Non-pigmented ciliary epithelial cell (primary cell): ENCODE measurements at places on chromosomes 7 and 10.
A peak's percentile ranks its signal among the peaks of the same experiment; 100 is the strongest.

DNA sequence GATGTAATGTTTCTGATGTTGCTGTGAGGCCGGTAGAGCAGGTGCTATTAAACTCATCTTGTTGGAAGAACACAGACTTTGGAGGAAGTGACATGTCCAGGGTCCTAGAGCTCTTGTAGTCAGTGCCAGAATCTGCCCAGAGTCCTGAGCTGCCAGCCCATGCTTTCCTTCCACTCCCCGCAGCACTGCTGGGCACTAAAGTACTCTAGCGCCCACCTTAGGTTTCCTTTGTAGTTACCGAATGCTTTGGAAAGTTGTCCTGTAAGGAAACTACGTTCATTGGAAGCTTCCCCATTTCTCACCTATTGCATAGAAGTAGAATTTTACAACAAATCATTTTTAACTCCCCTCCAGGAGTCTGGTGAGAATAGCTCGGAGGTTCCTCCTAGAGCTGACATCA lies 11.0 kb downstream of the ZNF862 start:
- DNase-seq, result no peak

DNA sequence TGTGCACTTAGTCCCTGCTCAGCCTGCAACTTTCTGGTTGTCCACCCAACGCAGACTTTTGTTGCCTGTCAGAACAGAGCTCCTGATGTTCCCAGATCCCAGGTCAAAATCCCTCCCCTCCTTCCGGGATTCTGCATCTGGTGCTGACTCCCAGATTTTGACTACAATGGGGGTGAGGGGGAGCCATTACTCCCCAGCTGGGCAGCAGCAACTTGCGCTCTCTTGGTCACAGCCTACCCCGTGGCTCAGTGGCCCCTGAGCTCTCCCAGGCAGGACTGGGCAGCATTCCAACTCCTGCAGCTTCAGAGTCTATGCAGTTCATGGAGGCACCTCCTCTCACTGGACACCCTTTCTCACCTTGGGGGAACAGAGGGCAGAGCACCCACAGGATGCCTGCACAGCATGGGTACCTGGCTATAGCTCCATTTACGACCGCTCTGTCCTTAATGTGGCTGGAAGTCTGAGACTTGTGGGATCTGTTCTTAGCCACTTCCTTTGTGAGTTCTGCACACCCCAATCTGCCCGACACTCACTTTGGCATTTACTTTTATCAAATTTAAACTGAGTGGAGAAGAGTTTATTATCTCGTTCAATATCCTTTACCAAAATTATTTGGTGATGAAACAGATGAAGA lies 545.5 kb upstream of the MGMT start:
- no peak for DNase-seq

DNA sequence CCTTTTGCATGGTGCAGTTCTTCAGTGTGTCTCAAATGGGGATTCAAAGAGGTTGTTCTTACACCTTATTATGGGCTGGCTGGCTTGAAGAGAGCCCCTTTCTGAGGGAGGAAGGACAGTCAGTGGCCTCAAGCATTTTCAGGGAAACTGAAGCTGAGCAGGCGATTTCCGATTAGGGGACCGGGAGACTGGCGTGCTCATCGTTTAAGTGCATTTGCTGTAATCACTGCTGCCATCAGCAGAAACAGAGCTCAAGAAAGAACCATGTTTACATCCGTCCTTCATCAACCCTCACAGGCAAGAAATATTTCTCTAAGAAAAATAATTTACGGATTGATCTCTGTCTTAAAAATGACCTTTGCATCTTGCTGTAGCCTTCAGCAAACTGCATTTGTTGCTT lies 32.2 kb downstream of the DNAJB6 start:
- no peak for DNase-seq

- no peak for DNase-seq
These were observed 28.7 kb upstream of the STRIP2 start for GRCh38 chr7:129405527-129405926.

DNA sequence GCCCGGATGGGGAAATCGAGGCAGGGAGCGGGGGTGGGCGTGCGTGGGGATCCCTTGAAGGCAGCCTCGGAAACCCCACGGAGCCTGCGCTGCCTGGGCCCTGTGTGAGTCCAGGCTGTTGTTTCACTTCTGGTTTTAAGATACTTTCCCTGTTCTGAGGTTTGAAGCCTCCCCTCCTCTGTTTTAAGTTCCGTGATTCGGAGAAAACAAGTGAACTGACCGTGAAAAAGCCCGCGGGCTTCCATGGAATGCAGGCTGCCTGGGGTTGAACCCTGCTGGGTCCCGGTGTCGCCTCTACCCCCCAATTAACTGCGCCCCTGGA lies 401 bp downstream of the LRRC27 start:
- DNase-seq, result no peak

GRCh38 chr7:4878336-4879335 lies 4.9 kb downstream of the RADIL start:
- DNase-seq, result no peak

- no peak for DNase-seq
These were observed 48.4 kb downstream of the CACNA2D1 start for GRCh38 chr7:82395147-82395546.

- no peak for DNase-seq
These were observed 14.1 kb downstream of the PFKP start for GRCh38 chr10:3081383-3081981.

DNA sequence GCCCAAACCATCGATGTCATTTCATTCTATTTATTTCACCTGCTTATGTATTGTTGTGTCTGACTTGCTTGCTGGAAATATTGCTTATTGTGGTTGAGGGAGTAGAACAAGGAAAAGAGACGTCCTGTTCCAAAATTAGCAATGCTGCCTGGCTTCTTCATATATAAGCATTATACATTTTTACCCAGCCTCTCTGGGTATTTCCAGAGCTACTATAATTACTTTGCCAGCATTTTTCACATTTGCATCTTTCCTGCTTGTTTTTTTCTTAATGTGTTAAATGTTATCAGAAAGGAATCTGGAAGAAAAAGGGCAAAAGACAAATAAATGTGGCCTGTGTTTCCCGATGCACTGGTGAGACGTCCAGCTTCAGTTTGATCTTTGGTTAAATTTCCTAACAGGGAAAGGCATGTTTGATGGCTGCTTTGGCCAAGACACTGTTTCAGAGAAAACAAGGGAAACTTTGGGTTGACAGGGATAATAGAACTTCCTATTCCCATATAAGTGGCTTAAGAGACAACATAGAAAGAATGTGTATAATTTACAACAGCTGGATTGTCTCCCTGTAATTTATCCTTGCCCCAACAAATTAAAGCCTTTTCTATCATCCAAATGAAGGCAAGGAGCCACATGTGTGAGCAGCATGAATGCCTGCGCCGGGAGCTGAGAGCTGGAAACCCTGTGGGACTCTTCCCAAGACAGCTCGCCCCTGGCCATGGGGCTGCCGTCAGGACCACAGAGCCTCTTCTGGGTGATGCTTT lies 671.1 kb upstream of the CELF2 start:
- DNase-seq, result no peak

DNA sequence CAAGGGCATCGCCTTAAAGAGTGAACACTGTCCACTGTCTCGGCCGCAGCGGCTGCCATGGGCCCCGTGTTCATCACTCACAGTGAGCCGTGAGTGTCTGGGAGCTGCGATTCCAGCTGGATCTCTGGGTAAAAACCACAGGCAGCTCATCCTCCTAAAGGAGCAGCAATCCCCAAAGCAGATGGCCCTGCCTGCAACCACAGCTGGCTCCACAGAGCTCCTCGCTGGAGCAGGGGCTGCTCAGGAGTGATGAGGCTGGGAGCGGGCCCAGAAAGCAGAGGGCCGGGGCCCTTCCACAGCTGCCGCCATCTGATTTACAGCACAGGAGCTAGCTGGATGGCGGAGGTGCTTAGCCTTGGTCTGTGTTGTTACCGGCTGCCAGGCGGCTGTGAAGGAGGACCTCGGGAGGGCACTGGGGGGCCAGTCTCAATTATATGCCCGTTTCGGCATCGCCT lies 6.6 kb upstream of the TMEM184A start:
- DNase-seq, result no peak

- DNase-seq, result no peak
These were observed 206.9 kb upstream of the MBL2 start for GRCh38 chr10:52979295-52979990.

DNA sequence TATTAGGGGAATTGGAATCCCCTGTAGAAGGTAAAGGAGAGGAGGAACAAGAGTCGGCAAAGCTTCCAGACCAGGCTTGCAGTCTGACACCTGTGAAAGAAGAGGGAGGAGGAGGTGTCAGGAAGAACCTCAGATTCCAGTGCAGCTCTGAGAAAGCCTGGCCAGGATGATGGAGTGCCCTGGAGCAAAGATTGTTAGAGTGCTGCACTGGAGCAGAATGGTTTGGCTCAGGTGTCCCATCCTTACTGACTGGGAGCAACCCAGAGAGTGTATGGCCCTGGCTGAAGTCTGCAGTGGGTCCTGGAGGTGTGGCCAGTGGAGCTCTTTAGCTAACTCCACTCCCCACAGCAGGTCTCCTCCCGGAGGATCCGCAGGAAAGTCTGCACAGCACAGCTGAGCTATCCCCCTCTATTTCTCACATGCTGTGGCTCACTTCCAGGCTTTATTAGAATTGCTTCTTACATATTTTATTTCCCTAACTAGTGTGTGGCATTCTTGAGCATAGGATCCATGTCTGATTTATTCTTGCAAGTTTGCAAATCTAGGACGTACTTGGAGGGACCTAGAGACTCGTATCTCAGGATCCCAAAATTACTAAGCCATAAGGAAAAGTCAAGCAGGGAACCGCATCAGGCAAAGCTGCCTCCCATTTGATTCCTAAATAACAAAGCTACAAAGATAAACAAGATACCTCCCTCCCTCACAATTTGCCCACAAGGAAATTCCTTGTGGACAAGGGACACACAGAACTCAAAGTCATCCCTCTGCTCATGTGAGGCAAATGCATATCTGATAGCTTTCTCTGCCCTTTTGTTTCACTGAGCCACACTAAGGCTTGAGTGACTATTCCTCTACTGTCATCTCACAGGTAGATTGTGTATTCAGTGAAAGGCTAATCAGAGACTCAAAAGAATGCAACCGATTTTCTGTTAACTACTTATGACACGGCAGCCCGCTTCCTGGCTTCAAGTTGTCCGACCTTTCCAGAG lies 58.8 kb downstream of the VIM start:
- no peak for DNase-seq

GRCh38 chr7:95517870-95518269 lies 32.1 kb downstream of the ASB4 start:
- no peak for DNase-seq

DNA sequence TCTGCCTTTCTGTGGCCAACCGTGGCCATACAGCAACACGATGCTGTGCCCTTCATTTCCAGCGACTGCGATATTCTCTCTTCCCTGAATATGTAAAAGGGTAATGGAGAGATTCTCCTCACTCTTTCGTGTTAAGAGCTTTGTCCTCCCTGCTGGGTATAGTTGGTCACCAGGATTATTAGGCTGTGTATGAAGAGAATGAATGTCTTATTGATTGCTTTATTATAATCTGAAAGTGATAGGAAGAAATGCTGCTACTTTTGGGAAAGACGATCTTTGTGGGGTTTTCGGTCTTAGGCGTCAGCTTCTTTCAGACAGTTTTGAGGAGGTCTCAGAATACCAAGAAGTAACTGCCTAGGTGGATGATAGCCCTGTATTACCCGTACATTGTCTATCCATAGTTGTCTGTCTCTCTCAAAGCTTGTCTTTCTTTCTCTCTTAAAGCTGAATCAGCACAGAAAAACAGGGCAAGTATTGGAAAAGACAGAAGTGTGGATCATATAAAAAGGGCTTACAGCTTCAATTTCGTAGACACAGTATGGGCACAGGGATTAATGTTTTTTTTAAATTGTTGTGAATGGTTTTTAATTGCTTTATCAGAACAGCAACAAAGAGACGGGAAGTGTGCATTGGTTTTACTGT lies 1.2 kb downstream of the AHCYL2 start:
- no peak for DNase-seq

- no peak for DNase-seq
These were observed 11.2 kb upstream of the SEPTIN14 start for GRCh38 chr7:55873765-55874164.

- DNase-seq, result no peak
These were observed 16.0 kb upstream of the RBM20 start for GRCh38 chr10:110628161-110628560.

- no peak for DNase-seq
These were observed 213.4 kb downstream of the MAD1L1 start for GRCh38 chr7:2019461-2019710.

DNA sequence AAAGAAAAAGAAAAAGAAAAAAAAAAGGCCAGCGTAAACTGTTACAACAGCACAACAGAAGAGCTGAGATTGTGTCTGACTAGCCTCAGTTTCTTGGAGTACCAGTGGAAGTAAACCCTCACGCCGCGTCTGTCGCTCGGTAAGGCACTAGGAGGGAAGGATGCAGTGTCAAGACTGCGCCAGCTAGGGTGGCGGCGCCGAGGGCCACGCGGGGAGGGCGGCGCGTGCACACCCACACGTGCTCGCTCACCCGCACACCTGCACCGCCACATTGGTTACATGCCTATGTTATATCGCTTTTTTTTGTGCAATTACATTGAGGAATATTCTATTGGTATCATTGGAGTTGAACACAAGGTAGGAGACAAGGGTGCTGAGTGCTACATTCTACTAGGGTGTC lies 48.2 kb downstream of the CLEC2L start:
- DNase-seq, result no peak

- peak; percentile 9 for DNase-seq
These were observed 40.2 kb downstream of the PDSS1 start for GRCh38 chr10:26737730-26738129.

GRCh38 chr10:35225204-35225603 lies 98.6 kb downstream of the CREM start:
- DNase-seq, result no peak

- no peak for DNase-seq
These were observed 35.8 kb upstream of the DNAAF5 start for GRCh38 chr7:690478-691360.

GRCh38 chr10:70335246-70335613 lies 47.2 kb downstream of the LRRC20 start:
- no peak for DNase-seq

DNA sequence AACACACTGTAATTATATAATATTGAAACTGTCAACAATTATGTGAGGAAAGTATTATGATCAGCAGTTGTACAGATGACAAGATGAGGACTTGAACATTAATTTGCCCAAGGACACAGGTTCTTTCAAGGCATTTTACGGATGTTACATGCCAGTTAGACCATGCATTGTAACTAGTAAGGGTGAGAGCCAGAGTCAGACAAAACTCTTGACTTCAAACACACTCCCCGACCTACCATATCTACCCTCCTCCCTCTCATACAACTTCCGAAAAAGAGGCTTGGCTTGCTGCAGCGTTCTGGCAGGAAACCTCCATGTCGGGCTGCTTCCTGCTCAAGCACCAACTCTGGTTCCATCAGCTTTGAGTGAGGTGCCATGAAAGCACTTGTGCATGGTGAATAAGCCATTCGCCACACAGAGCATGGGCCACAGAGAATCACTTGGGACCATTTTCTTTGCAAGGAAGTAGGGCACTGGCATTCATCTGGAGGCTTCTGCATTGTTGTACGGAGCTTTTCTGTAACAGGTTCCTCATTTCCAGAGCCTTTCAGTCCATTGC lies 53.2 kb downstream of the FOXI2 start:
- no peak for DNase-seq

DNA sequence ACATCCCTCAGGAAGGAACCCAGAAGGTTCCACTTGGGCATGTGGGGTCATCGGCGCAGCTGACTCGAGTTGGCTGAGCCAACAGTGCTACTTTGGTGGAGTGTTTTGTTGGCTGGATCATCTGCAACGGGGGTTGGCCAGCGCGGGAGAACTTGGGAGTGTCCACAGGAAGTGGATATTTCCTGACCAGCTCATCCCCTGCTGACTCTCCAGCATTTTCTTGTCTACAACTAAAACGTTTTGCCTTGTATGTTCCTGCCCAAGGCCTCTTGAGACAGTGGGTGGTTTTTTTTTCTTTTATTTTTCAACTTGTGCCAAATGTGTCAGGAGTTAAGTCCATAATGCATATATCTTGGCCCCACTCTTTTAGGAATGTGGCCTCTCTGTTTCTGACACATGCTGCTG lies 208.6 kb downstream of the ZNF365 start:
- DNase-seq, result peak; percentile 97
